EH (cell line): ENCODE measurements at places on chromosomes 2 and 18.

GRCh38 chr2:88038263-88039105 lies 17.1 kb downstream of the KRCC1 start:
- DNase-seq = peak; percentile 95

GRCh38 chr2:37090019-37090477 lies 5.7 kb downstream of the GPATCH11 start:
- no peak for DNase-seq

DNA sequence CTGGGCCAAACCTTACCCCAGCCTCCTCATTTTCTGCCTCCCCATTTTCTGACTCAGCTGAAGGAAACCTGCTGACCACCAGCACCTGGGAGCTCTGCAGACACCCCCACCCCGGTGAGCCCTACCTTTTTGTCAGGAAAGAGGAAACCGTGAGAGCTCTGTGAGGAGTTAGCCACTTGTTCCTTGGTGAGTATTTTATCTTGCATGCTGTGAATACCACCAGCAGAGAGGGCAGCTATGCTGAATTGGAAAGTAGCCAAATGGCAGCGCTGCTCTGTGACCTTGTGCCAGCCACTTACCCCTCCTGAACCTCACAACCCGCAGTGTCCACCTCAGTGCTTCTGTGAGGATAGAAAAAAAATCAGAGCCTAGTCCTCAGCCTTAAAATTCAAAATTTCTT lies 2.5 kb downstream of the MPPE1 start:
- DNase-seq = no peak

GRCh38 chr2:172232708-172233396 lies 130.2 kb upstream of the DLX2 start:
- no peak for DNase-seq

GRCh38 chr2:201983174-201983573 lies 50.5 kb upstream of the FZD7 start:
- DNase-seq = no peak

- peak; percentile 12 for DNase-seq
These were observed 163.5 kb upstream of the NT5C1B start for GRCh38 chr2:18752667-18753422.

DNA sequence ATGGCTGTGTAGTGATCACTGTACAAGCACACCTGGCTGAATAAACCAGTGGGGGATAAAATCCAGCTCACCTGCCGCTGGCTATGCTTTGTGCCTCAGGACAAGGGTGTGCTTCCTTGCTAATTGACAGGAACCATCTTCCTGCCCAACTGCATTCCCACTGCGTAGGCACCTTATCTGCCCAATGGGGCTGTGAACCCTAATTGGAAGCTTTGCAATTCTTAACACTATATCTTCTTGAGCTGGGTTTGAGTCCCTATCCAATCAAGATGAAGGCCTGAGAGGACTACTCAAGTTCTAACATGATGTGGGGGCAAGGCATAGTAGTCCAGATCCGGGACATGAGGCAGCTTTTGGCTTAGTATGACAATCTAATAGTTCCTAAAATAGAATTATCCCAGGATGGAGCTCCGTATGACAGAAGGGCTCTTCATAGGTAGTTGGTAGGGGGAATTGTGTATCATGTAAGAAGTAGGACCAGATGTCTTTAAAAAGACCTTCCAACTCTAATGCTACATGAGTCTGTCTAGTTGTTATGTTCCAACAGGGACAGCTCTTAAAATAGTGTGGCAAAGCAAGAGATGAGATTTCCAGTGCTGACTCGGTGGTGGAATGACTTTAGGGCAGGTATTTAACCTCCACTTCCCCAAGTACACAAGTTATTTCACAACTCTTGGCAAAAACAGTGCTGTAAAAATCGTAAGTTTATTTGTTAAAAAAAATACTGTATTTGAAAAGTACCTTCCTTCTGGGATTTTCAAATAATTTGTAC lies 2.3 kb upstream of the TMEM150A start:
- DNase-seq = peak; percentile 17

- peak; percentile 11 for DNase-seq
These were observed 101.2 kb downstream of the MYT1L start for GRCh38 chr2:2229626-2230432.

DNA sequence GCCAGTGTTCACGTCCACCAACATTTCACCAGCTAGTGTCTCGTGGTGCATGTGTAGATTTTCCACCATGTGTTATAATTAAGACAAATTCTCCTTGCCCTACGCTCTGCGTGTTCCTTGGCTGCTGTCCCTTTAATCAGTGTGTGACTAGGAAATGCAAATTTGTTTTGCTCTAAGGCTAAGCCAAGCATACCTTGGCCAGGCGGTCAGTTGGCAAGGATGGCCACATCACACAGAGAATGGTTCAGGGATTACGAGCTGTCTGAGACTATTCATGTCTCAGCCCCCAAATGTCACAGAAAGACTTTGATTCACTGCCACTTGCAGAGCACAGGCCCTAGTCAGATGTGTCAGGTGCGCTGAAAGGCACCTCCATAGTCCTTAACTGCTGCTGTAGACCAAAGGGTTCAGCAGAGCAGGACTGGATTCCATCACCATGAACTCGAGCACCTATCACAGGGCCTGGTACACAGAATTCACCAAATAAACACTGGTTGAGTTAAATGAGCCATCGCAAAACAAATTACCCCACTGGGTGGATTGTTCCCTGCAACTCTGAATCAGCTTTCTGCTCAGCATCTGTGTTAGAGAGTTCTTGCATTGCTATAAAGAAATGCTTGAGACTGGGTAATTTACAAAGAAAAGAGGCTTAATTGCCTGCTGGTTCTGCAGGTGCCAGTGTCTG lies 128.4 kb downstream of the CABLES1 start:
- DNase-seq = no peak

DNA sequence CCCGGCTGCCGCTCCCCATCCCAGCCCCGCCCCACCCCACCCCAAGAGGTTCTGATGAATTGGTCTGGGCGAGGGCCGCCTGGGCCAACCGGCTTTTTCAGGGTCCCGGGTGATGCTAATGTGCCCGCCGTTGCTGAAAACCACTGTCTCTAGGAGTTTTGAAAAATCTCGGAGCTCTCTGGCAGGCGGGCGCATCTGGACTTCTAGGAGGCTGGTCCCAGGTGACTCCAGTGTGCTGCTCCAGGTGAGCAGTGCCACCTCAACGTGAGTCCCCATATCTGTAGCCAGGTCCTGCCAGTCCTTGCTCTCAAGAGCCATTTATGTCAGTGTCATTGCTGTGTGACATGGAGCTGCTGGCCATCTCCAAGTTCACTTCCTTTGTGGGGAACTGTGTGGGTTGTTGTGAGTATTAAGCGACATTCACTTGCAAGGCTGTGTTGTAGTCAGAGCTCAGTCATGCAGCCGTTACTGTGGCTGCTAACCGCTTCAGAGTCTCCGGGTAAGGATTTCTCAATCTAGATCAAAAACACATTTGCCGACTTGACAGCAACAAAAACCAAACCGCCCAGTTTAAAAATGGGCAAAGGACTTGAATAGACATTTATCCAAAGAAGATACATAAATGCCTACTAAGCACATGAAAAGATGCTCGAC lies at the start of gene RFX8:
TSS of gene RFX8 (minus strand) at position 382 of the 654 bp plus-strand sequence. CDS start 8,264 bp downstream, outside the sequence.
- peak; percentile 93 for DNase-seq

DNA sequence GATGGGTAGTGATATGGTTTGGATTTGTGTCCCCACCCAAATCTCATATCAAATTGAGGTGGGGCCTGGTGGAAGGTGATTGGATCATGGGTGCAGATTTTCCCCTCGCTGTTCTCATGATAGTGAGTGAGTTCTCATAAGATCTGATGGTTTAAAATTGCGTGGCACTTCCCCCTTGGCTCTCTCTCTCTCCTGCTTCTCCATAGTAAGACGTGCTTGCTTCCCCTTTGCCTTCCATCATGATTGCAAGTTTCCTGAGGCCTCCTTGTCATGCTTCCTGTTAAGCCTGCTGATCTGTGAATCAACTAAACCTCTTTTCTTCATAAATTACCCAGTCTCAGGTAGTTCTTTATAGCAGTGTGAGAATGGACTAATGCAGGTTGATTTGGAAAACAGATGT lies 223.2 kb upstream of the APCDD1 start:
- no peak for DNase-seq

DNA sequence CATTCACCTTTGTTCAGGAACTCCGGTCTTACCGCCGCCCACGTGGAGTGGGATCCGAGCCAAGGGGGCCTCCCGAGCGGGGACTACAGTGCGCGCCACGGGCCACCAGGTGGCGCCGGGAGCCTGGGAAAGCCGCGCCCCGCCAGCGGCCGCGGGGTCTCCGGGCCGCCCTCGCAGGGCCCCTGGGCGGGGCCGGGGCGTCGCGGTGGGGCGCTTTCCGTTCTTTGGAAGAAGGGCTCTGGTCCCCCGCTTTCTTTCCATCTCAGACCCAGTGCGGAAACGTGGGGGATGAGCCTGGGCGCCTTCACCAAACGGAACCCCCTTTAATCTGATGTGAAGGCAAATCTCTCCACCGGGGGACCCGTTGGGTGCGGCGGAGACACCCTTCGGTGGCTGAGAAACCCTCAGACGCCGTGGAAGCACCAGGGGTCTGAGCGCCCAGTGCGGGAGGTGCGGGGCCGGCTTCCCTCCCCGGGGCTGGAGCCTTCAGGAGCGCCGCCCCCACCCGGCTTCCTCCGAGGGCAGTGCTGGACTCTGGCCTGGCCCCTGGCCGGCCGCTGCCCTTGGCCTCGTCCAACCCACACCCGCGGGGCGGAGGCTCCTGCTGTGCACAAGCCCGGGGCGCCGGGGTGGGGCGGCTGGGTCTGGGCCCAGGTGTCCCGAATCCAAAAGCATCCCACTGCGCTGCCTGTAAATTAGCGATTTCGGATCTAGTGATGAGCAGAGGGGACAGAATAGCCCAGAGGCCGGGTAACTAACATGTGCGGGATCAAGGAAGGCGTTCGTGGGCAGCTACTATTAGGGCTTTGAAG lies 44.6 kb downstream of the GORASP2 start:
- peak; percentile 73 for DNase-seq

- no peak for DNase-seq
These were observed 18.4 kb downstream of the FAM178B start for GRCh38 chr2:96967961-96968360.

DNA sequence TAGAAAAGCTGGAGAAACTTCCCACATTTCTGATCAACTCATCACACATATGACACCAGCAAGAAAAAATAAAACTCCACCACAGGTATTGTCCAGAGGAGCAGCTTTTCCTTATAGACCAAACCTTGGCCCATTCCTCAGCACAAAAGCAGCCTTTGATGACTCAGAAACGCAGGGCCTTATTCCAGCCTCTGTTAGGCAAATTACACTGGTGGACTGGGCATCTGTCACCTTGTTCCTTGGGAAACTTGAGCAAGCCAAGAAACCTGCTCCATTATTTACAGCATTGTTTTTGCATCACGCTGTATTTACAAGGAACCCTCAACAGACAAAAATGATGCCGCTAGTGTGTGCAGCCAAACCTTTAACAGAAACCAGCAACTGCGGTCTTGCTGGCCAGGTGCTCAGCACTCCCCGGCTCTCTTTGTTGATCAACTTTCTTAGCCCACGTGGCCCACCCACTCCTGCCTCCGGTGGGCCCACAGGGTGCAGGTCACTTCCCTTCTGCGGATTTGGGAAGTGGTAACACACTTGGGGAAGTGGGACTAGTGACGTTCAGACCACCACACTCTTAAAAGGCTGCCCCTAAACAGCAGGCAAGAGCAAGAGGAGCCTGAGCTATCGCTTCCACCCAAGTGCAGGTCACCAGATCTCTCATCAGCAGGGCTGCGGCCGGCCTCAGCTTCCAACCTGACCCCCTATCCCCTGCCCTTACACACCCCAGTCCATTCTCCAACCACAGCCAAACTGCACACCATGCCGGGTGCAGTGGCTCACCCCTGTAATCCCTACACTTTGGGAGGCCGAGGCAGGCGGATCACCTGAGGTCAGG lies 1.5 kb downstream of the AP1S3 start:
- no peak for DNase-seq

DNA sequence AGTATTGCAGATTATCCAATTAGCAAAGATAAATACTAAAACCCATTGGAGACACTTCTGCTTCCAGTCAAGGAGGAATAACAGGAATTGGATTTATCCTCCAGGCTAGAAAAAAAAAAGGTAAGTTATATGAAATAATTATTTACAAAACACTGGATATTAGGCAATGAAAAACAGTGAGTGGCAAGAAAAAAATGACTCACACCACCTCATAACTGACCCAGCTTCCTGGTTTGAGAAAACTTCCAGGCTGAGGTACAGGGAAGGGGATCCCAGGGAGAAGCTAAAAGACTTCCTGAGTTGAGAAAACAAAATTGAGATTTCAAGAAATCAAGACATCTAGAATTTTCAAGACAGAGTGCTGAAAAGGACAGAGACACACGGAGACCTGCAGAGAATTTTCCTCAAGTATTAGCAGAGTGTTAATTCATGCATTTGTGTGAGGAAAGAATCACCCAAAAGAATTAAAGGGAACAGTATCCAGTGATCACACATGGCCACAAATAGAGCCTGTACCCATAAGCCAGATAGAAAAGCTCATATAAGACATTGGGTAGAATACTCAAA lies 17.4 kb downstream of the SRD5A2 start:
- no peak for DNase-seq

DNA sequence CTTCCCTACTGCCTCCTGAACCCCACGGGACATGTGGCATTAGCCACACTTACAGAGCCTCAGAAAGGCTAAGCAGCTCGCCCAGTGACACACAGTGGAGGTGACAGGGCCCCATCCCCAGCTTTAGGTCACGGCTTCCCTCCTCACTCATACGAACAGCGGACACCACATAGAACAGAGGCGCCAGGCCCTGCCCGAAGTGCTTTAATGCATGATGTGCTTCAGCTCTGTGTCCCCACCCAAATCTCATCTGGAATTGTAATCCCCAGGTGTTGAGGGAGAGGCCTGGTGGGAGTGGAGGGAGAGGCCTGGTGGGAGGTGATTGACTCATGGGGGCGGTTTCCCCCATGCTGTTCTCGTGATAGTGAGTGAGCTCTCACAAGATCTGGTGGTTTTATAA lies 135.3 kb downstream of the PTGR3 start:
- no peak for DNase-seq

DNA sequence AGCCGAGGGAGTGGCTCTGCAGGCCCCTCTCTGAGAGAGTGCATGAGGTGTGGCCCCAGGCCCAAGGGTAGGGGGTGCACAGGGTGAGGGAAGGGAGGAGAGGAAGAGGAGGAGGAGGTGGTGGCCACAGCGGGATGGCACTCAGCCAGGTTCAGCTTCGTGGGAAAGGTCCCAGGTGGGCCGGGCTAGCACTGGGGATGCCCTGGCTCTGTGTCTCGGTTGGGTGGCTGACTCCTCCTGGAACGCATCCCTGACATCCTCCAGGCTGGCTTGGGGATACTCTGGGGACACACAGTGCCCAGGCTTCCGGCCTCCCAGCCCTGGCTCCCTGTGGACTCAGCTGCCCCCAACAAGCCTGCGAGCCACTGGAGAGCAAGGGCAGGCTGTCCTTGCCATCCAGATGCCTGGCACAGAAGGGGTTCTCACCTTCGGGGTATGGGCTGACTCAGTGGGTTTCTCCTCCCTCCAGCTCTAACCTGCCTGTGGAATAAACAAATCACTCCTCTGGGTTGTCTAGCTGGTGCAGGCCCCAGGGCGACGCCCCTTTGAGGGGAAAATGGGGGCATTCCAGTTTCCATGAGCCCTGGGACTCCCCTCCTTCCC lies 582 bp upstream of the ZAP70 start:
- DNase-seq = no peak
